ENCODE measurements at places on chromosomes 1 and 21.

GRCh38 chr1:234509457-234510328 is 30.7 kb upstream of the TARBP1 start:
- DNase-seq = peak; percentile 24

- no peak for DNase-seq
Measured at GRCh38 chr1:34865573-34865972, 6.0 kb upstream of the SMIM12 start.

DNA sequence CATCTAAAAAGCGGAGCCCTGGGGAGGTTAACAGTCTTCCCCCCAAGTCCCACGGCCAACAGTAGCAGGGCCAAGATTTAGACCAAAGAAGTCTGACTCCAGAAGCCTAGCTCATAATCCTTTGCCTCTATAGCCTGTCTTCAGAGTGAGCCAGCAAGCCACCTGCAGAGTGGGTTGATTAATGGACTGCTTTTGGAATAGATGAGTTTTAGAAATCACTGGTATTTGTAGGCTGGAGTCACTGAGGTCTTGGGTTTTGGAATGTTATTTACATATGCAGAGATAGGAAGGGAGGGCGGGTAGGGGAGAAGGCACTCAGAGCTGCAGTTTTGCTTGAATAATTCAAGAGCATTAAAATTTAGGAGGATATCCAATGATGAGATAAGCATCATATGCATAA is 90.8 kb upstream of the L1TD1 start:
- no peak for DNase-seq

DNA sequence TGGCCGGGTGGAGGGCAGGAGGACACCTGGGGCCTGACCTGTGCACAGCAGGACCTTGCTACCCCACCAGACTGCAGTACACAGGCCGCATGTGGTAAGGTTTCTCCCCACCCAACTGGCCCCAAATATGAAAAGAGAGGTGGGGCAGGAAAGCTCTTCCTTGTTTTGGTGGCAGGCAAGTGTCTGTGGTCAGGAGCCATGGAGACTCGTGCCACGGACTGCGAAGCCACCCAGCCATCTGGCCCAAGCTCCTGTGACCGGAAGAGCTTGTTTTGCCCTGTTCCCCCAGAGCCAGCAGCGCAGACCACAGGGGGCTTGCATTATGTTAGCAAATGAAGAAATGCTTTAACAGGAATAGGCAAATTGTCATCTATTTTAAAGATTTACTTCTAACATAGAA is 54.9 kb downstream of the OLIG1 start:
- no peak for DNase-seq

- DNase-seq = no peak
Measured at GRCh38 chr1:27542463-27543273, 52.7 kb upstream of the WASF2 start.

DNA sequence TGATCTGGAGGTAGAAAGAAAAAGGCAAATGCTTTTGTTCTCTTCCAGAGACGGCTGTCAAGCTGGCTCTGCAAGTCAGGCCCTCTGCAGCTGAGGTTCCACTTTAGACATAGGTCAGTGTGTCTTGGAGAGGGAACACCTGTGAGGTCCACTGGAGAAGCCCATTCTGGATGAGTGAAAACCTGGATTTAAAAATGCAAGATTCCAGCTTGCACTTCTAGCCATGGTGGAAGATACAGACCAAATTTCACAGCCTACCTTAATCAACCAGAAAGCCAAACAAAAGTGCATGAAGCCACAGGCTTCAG is 35.0 kb downstream of the AGPAT3 start:
- DNase-seq = no peak

DNA sequence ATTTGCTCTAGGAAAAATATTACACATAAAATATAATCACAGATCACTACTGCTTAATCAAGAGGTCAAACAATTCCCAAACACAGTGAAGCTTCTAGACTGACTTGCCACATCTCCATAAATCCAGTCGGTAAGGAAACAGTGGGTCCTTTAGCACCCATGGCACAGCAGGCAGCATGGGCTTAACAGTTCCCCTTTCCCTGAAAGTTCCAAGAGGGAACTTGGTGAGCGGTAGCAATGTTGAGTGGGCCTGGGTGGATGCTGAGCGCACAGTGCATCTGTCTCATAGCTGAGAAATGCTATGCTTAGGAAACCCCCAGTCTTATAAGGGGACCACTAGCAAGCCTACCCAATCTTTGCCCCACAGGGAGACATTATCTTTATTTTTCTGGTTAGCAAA is 7.8 kb upstream of the CYB5R1 start:
- DNase-seq = no peak

DNA sequence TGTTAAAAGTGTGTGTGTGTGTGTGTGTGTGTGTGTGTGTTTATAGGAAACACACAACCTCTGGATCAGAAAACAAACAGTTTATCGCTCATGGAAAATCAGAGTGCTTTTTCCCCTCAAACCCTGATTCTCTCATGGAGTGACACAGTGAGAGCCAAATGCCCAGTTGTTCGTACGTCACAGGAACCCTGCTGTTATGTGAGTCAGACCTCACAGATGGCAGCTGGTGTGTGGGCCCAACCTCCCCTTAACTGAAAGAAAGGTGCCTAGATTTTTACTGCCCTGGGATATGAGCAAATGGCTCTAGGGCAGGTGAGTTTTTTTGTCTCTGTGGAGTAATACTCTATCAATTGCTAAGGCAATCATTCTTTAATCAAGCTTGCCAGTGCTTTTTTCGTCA is 1788.1 kb downstream of the BRINP3 start:
- DNase-seq = no peak

- DNase-seq = peak; percentile 56
Measured at GRCh38 chr1:229666585-229666984, 40.5 kb downstream of the URB2 start.

- DNase-seq = no peak
Measured at GRCh38 chr1:206886831-206887230, 10.4 kb upstream of the IL24 start.

- no peak for DNase-seq
Measured at GRCh38 chr1:43537423-43538142, 6.9 kb downstream of the PTPRF start.

DNA sequence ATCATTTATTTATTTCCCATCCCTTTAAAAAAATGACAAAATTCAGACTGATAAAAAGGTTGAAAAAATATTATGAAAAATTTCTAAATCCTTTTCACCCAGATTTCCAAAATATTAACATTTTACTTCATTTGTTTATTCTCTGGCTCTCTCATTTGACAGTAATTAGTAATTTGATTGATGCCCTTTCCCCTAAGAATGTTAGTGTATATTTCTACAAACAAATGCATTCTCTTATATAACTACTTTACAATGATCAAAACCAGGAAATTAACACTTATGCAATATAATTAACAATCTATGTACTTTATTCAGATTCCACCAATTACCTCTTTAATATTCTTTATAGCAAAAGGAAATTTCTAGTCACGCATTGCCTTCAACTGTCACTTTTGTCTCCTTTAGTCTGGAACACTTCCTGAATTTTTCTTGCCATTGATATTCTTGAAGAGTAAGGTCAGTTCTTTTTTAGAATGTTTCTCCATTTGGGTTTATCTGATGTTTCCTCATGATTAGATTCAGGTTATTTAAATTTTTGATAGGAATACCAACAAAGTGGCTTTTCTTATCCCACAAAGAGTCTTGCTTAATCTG is 3.9 kb downstream of the CD53 start:
- no peak for DNase-seq

GRCh38 chr21:31900121-31900895 is 27.5 kb downstream of the HUNK start:
- no peak for DNase-seq

DNA sequence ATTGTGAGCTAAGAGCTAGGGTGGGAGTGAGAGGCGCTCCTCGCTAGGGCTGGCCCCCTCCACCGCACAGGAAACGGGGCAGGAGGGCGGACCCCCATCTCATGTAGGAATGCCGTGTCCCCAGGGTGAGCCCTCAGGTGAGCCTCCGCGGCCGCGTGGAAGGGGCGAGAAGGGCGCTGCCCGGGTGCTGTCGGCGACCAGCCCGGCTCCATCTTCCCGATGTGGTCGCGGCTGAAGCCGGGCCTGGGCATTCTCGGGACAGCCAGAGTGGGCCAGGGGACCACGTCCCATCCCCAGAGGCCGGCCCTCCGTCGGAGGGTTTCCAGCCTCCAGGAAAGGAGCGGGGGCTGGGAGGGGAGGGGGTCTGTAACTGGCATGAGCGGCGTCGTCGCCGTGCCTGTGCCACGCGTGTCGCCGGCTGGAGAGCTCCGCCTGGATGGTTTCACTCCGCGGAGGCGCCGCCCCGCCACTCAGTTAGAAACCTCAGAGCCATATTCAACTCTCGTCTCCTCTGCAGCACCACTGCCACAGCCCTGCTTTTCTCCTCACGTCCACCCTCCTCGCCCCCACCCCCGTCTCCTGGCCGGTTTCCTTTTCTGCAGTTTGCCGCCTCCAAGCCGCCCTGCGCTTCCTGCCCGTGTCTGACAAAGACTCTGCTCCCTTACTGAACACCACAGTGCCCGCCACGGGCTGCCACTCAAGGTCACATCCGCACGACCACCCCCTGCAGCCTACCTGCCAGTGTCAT is at the start of gene TMEM269:
Gene TMEM269, plus strand, starts transcription at position 46 of the 748 bp plus-strand sequence. CDS start 4,903 bp downstream, outside the sequence.
- DNase-seq = peak; percentile 45

DNA sequence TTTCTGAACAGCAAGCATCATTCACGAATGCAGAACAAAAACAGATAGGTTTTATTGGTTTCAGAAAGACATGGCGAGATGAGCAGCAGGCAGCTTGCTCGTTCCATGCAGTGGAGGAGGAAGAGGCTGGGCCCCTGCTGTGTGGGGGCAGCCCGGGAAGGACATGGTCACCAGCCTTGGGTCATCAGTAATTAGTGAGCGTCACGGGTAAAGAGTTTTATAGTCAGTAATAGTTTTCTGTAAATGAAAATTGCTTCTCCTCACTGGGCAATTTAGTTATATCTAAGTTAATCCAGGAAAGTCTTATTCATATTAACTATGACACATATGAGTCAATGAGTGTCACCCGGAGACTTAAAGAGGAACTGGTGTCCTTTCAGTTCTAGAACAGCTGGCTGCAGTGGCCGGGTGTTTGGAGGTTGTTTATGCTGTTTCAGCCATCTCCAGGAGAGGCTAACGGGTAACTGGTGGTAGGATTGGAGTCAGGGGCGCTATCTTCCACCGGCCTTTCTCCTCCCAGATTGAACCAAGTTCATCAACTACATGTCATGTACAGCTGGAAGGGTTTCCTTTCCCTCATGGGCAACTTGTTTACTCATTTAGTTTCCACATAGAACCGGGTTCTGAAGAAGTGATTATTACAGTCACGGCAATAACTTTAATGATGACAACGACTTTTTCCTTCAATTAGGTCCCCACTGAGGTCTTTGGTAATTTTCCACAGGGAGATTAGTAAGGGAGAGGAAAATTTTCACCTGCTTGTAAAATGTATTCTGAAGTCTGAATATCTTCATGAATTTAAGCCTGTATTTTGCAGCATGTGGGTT is 34.6 kb upstream of the SLC45A1 start:
- DNase-seq = no peak

- DNase-seq = no peak
Measured at GRCh38 chr1:9376886-9377333, 84.2 kb downstream of the SPSB1 start.

- peak; percentile 79 for DNase-seq
Measured at GRCh38 chr1:47388891-47389238, 27.2 kb upstream of the FOXE3 start.

- DNase-seq = no peak
Measured at GRCh38 chr1:88648706-88649105, 35.4 kb upstream of the PKN2 start.

GRCh38 chr1:24705260-24706073 is 39.8 kb upstream of the CLIC4 start:
- peak; percentile 94 for DNase-seq

- DNase-seq = no peak
Measured at GRCh38 chr1:66434096-66434495, 99.9 kb upstream of the SGIP1 start.

GRCh38 chr1:33429332-33429731 is 1.6 kb downstream of the PHC2 start:
- DNase-seq = no peak

- no peak for DNase-seq
Measured at GRCh38 chr1:167081594-167082156, 8.5 kb downstream of the GPA33 start.

Measured in tongue (tissue), 3 donors.